ENCODE measurements at places on chromosomes 3 and 15.
A peak's percentile ranks its signal among the peaks of the same experiment; 100 is the strongest.

GRCh38 chr3:145849115-145849514 is 311.9 kb downstream of the PLOD2 start:
- DNase-seq, result no peak

- no peak for DNase-seq
Observed at GRCh38 chr3:138010273-138010590, 267 bp downstream of the CLDN18 start.

GRCh38 chr3:120773932-120774331 is 31.4 kb downstream of the GTF2E1 start:
- no peak for DNase-seq

DNA sequence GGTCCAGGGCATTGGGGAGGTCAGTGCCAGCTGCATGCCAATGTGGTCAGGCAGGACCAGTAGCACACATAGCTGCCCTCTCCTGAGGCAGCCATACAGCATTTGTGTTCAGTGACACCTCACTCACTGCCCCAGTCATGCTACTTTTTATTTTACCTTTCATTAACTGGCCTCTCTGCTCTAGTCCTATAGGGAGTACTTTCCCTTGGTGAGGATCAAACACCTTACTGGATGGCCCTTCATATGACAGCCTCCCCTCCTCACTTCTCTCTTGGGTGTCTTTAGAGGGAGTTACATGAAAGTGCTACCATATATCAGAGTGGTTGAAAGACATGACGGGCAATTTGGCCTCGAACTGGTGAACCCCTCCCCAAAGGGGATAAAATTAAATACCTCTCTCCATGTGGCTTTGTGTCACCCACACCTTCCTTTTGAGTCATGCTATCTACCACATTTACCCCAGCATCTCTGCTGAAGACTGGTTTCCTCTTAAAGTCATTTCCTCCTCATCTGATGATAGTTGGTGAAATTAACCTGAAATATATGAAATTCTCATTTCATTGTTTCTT is 17.6 kb downstream of the RLBP1 start:
- DNase-seq, result peak; percentile 23

DNA sequence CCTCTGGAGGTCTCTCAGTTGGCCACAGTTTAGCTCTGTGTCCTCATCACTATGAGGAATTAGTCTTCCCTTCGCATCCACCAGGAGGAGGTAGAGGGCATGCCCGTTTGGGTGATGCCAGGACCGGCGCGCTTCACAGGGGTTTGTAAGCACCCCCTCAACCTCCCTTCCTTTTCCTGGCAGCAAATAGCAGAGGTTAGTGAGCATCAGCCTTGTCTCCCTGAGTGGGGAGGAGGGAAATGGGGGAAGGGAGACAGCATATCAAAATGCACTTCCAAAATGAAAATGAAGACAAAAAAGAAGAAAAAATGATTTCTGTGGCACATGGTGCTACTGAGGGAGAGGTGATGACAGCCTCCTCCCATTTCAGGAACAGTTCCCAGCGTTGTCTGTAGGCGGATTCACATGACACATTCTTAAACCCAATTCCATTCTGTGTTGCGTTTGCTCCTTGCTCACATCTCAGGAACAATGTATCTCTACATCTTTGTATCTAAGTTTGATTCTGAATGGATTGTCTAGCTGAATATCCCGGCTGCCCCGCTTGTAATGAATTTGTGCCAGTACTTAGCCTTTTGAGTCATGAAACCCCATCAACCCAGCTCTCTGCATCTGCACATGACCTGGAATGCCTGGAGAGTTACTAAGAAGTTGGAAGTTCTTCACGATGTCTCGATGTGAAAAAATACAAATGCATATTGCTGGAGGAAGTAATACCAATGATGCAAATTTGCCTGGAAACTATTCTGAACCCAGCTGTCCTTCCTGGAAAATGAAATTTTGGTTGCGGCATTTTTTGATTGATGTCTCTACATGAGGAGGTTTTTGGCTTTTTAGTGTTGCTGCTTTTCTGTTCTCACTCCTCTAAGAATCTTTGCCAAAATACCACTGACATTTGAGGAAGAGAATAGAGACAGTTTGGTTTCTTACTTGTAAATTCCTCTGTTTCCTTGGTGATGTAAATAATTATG is 45.2 kb downstream of the TYRO3 start:
- peak; percentile 53 for DNase-seq

GRCh38 chr3:129615751-129616281 is 9.3 kb upstream of the PLXND1 start:
- no peak for DNase-seq

DNA sequence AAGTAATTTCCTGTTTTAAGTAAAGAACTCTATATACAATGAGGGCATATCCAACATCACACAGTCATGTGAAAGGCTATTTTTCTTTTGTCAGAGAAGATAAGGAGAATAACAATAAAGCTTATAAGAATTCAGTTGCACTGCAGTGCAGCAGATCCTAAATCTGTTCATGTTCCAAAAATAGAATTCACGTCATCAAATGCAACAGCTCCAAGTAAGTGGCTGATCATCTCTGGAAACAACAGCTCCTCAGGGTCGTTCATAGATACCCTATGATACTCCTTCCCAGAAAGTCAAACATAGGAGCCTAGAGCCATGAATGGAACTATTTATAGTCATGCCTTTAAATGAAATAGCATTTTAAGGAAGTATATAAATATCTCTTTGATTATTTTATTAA is 100.2 kb downstream of the FMN1 start:
- DNase-seq, result no peak

DNA sequence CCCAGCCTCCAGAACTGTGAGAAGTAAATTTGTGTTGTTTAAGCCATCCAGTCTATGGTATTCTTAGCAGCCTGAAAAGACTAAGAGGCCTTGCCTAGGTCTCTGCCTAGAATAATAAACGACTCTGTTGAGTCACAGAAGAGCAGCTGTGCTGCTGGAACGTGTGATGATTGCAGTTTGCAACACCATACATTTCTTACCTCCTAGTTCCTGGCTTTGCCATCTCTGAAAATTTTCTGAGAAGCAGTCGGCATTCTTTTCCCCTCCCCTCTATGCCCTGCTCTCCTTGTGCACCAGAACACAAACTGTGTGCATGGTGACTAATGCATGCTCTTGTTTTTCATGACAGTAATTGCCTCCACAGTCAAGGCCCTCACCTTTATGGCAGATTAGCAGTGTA is 301.3 kb downstream of the IL20RB start:
- DNase-seq, result no peak

GRCh38 chr15:83699028-83699427 is 45.1 kb downstream of the ADAMTSL3 start:
- DNase-seq, result no peak

DNA sequence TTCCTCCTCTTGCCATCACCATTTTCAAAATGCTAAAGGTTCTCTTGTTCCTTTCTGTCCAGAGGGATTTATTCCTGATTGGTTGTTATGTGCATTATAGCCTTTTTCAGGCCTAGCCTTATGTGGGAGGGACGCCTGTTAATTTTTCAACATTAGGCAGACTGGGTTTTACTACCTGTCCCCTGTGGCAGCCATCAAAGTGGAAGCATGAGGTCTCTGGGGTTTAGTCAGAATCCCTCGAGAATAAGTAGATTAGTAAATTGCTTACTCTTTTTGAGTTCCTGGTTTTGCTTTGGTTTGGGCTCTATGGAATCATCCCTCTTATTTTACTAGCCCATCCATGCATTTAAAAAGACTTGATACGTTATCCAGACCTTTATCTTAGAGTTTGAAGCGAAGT is 32.4 kb downstream of the PAK2 start:
- DNase-seq, result no peak

- no peak for DNase-seq
Observed at GRCh38 chr3:10321630-10322351, 879 bp upstream of the SEC13 start.

GRCh38 chr3:126205717-126206655 is 25.6 kb upstream of the ALDH1L1 start:
- no peak for DNase-seq

DNA sequence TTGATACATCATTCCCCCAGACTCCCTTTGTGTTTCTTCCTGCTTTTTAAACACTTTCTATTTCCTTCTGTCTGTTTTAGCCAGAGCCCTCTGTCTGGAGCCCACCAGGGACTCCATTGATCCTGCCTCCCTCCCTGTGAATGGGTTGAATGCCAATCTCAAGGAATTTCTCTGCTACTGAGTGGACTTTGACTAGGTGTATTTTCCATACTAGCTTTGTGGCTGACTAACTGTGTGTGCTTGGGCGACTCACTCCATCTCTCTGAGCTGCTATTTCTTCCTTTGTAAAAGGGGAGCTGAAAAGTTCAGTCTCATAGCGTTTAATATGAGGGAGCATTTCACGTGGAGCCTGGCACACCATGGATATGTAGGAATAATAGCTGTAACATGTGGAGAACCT is 98.8 kb downstream of the EEFSEC start:
- no peak for DNase-seq

GRCh38 chr3:63655519-63655918 is 3.0 kb downstream of the SNTN start:
- no peak for DNase-seq

- no peak for DNase-seq
Observed at GRCh38 chr15:57418635-57419034, 42.3 kb downstream of the CGNL1 start.

DNA sequence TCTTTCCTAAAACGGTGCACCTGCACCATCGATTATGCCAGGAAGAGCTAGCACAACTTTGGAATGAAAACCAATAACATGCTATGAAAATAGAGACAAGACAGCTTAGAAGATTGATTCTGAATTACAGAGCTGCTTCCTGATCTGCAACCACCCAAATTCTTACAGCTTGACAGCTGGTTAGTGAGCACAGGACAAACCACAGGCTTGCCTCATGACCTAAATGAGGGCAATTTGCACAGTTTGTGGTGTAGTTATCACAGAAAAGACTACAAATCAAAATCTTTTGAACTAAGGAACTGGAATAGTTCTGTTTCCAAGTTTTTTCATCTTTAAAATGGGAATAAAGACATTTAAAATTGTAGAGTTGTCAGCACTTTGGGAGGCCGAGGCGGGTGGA is 533.5 kb downstream of the NAALADL2 start:
- no peak for DNase-seq

- no peak for DNase-seq
Observed at GRCh38 chr3:71425491-71426071, 157.9 kb downstream of the FOXP1 start.

DNA sequence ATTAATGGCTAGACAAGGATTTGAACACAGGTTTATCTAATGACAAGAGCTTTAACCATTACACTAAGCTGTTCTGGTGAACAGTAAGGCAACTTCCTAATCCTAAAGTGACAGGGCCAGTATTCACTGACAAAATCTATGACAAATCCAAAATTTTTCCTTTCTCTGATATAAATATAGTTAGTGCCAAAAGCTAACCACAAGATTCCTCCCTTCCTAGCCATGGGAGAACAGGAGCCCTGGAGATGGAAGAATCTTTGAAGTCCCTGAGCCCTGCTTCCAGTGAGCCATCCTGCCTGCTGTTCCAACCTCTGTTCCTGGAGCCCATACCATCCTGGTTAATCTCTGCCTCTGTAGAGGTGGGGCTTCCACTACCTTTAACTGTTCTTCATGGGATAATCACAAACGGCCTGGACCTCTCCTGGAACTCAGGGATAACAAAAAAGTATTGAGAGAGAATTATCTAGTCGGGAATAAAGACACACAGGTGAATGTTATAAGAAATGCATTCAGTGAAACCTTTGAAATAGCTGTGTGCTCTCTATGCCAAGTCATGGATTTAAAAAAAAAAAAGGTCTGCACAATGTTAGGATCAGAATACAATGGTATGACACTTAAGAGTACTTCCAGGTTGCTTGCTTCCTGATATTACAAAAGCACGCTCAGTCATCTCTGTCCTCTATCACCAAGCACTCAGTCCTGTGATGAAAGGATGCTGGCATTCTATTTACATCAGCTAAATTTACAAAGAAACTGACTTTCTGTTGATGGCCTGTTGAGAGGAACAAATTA is 235.8 kb downstream of the SUCLG2 start:
- DNase-seq, result no peak
